ENCODE measurements at places on chromosomes 6 and 20.

GRCh38 chr6:146860583-146860982, 261.8 kb downstream of the ADGB start:
- DNase-seq, result no peak

- no peak for DNase-seq
Observed at GRCh38 chr6:47844881-47845280, 63.0 kb downstream of the OPN5 start.

DNA sequence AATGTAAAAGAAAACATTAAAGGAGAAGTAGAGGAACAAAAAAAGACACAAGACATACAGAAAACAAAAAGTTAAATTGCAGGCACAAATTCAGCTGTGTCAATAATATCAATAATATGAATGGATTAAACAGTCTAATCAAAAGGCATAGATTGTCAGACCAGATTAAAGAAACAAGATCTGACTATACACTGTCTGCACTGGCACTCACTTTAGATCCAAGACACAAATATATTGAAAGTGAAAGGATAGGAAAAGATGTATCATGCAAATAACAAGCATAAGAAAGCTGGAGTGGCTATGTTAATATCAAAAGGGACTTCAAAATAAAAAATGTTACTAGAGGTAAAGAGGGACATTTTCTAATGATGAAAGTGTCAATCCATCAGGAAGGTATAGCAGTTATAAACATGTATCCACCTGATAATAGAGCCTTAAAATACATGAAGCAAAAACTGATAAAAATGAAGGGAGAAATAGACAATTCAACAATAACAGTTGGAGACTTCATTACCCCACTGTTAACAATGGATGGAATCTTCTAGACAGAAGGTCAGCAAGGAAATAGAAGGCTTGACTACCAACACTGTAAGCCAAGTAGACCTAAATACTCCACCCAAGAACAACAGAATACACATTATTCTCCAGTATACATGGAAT, 89.7 kb downstream of the HIVEP1 start:
- no peak for DNase-seq

DNA sequence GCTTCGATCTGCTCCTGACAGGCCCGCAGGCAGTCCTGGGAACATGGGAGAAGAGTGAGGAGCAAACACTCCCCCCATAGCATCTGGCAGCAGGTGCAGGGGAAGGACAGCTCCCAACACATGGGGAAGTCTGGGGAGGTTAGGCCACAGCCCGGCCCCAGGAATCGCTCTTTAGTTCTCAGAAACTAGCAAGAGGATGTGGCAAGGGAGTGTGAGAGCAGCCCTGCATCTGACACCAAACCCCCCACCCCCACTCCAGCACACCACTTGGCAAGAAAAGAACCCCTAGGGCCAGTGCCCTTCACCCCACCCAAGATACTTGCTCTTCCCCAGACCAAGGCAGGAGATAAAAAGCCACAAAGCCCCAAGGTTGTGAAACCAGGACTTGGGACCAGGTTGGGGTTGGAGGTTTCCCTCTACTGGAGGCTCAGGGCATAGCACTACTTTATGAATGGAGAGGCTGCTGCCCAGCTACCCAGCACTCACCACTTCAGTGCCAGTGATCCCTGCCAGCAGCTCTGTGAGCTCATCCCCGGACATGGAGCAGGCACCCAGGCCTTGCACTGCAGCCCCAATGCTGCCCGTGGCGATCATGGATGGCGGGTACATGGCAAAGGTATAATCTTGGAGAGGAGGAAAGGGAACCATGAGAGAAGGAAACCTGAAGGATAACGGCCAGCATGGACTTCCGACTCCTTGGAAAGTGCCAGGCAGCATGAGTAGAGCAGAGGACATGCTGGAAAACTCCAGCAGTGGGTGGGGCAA, 5.4 kb downstream of the CCND3 start:
- DNase-seq, result no peak

DNA sequence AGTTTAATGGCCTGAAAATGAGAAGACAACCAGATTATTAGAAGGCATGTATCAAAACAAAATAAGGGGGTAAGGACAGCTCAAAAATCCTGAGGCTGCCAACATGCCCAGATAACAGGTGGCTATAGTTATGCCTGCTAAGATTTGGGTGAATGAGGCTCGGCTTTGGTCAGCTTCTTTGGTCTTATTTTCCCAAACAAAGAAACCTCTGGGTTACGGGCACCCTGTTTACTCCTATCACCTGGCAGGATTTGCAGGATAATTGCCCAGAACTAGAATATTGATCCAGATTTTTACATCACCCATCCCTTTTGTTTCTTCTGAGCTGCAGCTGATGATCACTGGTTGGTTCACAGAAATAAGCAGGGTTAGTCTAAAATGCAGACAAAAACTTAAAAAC, 74.3 kb downstream of the SLC16A10 start:
- DNase-seq, result no peak

DNA sequence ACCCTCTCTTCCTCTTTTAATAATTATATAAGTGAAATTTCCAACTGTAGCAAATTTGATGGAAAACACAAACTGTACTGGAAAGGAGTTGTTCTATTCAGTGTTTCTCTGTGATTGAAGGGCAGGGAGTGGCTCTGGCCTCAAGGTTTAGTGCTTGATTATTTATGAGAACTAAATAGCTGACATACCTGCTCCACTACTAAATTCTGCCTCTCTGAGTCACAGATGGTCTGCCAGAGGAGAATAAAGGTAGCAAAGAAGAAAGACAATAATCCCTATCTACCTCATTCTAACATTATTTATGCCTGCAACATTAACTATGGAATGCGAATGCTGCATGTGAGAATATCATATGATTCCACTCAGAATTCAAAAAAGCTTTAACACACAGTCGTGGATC, 9.3 kb downstream of the BMP5 start:
- no peak for DNase-seq

GRCh38 chr6:143482593-143482992, 28.9 kb downstream of the FUCA2 start:
- no peak for DNase-seq

DNA sequence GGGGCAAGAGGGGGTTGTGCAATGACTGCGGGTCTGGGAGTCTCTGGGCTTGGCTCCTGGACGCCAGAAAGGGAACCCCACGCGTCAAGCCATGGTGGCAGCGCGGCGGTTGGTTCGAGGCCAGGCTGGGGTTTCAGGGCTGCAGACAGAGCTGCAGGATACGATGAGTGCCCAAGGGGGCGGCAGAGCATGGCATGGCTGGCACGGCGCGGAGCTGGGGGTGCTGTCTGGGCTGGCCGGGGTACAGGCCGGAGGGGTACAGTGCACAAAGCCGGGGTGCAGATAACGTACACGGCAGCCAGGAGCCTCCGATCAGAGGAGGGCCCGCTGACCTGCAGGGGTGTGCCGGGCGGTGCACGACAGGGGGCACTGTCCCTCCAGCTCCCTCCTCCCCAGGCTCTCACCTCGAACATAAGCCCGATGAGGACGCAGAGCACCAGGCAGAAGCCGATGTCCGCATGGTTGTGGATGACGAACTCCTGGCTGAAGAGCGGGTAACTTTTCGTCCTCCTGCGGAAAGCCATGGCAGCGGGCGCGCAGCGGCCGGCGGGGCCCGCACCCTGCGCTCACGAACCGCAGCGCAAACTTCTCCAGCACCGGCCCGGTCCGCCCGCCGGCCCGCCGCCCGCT, 353 bp downstream of the TRAM2 start:
- DNase-seq, result peak; percentile 13

DNA sequence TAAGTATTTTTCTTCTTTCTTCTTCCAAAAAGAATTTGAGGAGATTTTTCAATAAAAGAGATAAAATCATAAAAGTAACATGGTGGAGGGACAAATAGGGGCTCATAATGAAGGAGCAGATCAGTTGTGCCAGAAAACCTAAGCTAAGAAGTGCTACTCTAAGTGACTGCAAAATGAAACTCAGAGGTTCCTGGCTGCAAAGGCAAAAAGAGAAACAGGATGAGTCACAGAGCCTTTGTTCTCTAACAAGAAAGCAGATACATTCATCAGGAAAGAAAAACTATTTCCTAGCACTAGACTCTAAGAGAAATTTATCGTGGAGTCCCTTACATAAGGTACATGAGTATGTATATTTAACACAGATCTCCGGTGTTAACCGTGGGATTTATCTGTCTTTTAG, 49.8 kb downstream of the TSHZ2 start:
- no peak for DNase-seq

GRCh38 chr6:78700991-78701390, 166.4 kb upstream of the IRAK1BP1 start:
- DNase-seq, result no peak

DNA sequence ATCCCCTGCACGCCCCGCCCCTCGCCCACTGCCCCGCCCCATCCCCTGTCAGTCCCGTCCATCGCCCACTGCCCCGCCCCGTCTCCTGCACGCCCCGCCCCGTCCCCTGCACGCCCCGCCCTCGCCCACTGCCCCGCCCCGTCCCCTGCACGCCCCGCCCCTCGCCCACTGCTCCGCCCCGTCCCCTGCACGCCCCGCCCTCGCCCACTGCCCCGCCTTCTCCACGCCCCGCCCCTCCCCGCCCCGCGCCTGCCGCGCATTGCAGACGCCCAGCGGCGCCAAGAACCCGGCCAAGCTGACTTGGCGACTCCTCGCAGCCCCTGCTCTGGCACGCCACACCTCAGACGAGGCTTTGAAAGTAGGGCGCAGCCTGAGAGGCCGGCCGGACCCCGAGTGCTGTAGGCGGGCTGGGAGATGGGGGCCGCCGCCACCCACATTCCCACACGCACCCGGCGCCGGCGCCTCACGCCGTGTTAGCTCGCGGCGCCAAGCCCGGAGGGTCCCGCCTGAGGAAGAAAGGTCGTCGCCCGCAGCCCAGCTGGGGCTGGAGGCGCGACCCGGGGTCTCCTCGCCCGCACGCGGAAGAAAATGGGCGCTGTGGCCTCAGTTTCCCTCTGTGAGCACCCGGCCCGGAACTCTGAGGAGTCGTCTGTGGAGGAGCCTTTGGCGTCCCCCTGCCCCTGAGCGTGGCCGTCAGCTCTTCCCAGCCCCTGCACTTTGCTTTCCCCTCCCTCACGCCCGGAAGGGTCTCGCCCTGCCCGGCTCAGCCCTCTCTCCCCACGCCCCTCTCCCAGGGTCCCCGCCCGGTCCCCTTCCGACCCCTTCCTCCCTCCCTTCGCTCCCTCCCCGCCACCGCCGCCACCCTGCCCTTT, at the start of gene RAD21L1:
Gene RAD21L1, plus strand, starts transcription at position 262 of the 872 bp plus-strand sequence. CDS start 2,410 bp downstream, outside the sequence.
- DNase-seq, result peak; percentile 86

- DNase-seq, result no peak
Observed at GRCh38 chr6:17103715-17104114, 1.9 kb downstream of the STMND1 start.

DNA sequence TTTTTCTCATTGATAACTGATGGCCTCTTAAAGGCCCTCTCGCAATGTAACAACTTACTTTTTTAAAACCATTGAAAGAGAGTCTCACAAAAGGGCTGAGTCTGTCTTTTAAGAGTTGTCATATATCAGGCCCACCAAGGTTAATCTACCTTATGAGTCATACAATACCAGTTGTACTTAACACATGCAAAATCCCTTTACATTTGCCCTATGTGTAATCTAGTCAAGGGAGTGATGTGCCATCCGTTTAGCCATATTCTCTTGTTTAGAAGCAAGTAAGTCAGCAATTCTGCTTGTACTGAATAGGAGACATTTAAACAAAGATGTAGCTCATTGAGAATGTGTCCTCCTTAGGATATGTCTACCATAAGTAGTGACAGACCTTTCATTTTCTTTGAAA, 143.7 kb downstream of the TENT5A start:
- DNase-seq, result no peak
